ENCODE measurements at places on chromosomes 4 and X.

DNA sequence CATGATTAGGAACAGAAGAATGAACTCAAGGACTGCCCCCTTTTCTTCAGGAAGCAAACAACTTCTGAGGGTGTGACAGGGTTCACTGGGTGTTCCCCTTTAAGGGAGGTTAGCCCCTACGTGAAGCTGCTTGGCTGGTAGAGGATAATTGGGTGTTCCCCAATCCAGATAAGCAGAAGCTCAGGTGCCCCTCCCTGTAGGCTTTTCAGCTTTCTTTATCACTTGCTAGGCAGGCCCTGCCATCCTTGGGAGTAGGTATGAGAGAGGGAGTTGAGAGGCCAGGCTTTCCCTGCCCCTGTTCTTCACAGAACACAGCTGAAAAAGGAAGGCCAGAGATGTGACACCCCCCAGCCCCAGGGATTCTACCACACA is 44.2 kb downstream of the RTL9 start:
- DNase-seq = peak; percentile 19

DNA sequence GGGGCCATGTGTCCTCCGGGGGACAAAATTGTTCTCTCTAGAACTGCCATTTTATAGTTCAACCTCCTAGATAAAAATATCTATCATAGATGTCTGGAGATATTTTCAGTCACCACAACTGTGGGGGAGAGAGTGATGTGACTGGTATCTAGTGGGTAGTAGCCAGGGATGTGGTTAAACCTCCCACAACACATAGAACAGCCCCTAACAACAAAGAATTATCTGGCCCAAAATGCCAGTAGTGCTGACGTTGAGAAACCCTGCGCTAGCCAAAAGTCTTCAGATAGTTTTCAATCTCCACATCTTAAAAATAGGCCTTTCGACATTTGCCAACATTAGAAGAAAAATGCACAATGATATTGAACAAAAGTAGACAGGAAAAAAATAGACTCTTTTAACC is 19.0 kb upstream of the SUPT20HL2 start:
- no peak for DNase-seq

- DNase-seq = no peak
These were observed 48.6 kb downstream of the BCOR start for GRCh38 chrX:40049084-40049641.

GRCh38 chrX:99522450-99522849 is 887.6 kb downstream of the PCDH19 start:
- DNase-seq = no peak

DNA sequence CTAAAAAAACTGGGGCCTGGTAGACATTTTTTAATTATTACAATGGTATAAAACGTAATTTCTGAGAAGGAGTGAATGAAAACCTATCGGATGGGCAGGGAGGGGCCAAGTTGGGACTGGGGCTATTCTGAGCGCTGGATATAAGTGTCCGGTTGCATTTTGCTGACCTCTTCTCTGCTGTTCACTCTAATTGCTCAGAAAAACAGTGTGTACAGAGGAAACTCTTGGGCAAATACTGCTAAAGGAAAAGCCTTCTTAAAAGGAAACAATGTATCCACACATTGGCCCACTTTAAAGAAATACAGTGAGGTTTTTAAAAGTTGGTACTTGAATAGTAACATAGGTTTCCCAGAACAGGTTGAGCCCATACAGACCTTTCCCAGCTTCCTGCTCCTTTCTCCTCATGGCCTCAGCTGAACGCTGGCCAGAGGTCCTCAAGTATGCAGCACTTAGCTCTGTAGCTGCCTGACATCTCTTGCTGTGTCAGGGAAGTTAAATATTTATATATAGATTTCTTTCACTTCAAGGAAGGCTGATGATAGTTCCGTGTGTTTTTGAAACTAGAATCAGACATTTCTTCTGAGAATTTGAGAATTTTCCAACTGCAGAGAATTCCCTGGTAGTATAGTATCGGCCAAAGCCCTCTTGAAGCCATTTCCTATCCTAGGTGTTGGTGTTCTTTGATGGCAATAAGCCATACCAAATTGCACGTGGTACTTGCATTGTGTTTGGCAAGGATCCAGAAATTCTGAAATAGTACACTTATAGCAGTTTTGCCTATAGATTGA is 97.1 kb upstream of the SLC4A4 start:
- DNase-seq = no peak

DNA sequence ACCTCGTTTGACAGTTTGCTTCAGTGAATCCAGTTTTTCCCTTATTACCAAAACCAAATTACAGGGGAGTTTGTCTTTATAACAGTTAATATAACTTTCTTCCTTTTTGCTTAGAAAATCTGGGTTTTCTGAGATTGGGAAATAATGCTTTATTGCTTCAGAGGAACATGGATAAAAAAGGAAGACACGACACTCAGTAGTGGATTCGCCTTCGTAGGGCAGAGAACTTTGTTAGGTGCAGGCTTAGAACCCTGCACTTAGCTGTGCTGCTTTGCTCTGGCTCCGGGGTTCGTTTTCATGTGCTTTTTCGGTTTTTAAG is 188.2 kb downstream of the SOWAHB start:
- DNase-seq = no peak

- peak; percentile 50 for DNase-seq
These were observed 75.3 kb downstream of the RAPGEF2 start for GRCh38 chr4:159178151-159178546.

- peak; percentile 50 for DNase-seq
These were observed 3.2 kb downstream of the RPS6KA3 start for GRCh38 chrX:20263474-20263873.

DNA sequence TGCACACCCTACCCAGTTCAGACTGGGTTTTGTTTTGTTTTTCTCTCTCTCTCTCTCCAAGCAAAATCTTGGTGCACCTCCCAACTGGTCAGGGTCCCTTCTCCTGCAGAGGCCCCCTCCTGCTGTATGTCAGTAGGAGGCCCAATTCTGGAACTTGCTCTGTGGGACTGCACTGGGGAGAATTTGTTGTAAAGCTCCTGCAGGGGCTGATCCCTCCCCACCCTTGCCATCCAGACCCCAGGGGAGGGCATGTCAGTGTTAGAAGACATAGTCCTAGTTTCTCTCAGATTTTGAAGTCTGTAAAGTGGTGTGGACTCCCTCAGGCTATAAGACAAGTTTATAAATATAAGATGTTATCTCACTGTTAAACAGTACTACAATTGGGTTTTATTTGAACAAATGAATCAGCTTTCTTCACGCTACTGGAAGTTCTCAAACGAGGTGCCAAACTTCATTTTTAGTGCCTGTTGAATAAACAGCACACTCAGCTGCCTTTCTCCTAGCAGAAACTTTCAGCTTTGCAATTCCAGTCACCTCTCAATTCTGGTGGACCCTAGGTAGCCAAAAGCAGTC is 88.6 kb upstream of the FRMPD3 start:
- no peak for DNase-seq

GRCh38 chrX:104707572-104707971 is 141.6 kb downstream of the IL1RAPL2 start:
- no peak for DNase-seq

DNA sequence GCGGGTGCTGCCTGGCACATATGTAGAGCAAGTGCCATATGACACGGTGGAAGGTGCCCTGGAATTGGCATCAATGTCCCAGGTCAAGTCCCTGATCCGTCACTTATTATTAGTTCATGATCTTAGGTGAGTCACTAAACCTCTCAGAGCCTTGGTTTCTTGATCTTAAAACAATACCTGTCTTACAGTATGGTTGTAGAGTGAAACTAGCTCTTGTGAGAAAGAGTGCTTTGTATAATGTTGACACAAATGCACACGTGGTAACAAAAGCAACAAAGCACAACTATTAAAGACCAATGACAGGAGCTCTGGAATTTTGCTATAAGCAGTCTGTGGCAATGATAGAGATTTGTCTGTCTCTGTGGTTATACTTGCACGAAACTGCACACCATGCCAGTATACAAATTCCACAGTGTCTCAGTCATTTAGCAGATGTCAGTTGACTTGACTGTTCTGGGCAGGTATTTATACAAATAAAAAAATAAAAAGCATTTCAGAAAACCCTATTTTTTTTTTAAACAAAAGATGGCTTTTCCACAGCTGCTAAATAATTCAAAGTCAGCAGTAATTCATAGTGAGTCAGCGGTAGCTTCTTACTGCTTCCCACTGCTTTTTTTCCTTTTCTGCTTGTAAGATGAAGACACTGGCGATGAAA is 19.7 kb upstream of the ACSL1 start:
- DNase-seq = no peak

DNA sequence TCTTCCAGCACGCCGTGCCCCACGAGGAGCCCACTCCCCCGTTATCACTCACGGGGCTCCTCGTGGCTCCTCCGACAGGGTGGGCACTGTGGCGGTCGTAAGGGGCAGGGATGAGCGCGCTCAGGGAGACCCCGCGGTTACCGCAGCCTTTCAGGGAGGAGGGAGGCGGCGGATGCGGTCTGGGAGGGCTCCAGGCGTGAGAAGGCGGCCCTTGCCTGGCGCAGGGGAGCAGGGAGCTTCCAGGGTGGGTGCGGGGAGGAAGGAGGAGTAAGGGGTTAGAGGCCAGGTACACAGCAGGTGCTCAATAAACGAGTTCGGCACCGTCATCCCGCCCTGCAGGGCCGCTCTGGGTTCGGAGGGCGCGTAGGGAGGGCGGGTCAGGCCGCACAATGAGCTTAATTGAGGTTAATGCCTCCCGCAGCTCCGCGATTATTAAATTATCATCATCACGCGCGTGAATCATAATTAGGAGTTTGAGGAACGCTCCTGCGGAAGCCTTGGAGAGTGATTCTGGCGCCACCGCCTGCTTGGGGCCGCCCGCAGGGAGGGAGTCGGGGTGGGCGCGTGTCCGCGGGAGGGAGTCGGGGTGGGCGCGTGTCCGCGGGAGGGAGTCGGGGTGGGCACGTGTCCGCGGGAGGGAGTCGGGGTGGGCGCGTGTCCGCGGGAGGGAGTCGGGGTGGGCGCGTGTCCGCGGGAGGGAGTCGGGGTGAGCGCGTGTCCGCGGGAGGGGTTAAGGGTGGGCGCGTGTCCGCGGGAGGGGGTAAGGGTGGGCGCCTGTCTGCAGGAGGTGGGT is 7.6 kb upstream of the NKX1-1 start:
- no peak for DNase-seq

GRCh38 chr4:161767116-161767515 is 396.7 kb downstream of the FSTL5 start:
- DNase-seq = no peak

GRCh38 chrX:115452251-115452650 is 108.7 kb upstream of the PLS3 start:
- no peak for DNase-seq

DNA sequence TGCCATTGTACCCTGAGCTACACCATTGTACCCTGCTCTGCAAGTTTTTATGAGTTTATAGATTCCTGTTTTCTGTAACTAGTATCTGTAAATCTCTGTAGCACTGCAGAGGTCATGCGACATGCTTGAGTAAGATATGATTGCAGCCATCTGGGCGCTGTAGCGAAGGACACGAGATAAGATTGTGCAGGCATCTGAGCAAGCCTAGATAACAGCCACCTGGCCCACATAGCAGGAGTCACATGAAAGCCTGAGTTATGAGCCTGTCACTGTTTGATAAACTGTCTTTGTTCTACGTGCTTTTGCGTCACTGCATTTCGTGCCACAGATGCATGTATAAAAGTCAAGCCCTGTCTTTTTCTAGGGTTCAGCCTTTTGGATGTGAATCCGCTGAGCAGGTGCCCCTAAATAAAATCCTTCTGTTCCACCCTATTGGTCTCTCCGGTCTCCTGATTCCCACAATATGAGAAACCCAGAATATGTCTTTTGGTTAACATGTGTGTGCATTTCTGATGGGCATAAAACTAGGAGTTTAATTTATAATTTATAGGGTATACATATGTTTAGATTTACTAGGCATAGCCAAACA is 327.6 kb upstream of the MAOA start:
- no peak for DNase-seq

DNA sequence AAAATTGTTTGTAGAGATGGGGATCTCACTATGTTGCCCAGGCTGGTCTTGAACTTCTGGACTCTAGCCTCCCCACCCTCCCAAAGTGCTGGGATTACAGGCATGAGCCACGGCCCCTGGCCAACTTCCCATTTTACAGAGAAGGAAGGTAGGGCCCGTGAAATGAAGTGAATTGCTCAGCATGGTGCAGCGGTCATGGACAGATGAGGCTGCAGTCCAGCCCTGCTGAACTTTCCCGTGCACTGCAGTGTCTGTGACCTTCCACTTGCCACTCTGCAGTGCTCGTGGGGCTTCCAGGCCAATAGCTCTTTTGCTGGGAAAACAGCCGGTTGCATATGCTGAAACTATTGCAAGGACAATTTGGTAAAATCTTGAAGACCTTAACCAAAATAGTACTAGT is 454.4 kb upstream of the FAT1 start:
- DNase-seq = no peak

- no peak for DNase-seq
These were observed 15.1 kb upstream of the PRSS12 start for GRCh38 chr4:118367872-118368271.

DNA sequence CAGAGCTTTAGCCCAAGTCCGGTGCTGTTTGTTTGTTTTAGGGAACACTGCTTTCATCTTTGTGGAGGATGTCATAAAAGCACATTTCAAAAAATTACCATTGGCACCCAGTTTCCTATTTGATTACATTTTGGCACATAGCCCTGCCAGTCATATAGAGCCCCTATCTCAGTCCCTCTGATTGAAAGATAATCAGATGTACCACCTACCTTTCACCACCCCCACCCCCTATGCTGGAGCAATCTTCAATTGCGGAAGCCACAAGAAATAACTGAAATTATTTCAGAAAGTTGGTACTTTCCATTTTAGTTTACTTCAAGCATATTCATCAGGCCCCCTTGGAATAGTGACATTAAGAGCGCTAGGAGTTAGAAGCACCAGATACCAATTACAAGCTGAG is 136.7 kb upstream of the RPL34 start:
- no peak for DNase-seq

GRCh38 chr4:75655562-75655961 is 17.6 kb downstream of the G3BP2 start:
- DNase-seq = no peak

GRCh38 chr4:68907788-68908700 is 43.6 kb downstream of the UGT2A3 start:
- no peak for DNase-seq

Measured in common myeloid progenitor, CD34-positive (primary cell).